Cortex of kidney (tissue), 1 donor: ENCODE measurements at places on chromosomes 2 and 18.

GRCh38 chr2:134764164-134764563 lies 45.4 kb upstream of the TMEM163 start:
- DNase-seq: no peak

DNA sequence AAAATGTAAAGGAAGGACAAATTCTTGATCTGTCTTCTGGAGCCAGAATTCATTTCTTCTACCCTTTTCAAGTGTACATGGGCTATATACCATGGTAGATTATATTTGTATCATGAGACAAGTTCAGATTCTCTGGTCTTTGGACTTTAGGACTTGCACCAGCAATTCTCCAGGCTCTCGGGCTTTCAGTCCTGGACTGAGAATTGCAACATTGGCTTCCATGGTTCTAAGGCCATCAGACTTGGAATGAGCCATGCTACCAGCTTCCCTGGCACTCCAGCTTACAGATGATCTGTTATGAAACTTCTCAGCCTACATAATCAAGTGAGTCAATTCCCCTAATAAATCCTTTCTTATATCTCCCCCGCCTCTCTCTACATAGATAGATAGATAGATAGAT lies 33.3 kb downstream of the SRD5A2 start:
- DNase-seq: no peak

DNA sequence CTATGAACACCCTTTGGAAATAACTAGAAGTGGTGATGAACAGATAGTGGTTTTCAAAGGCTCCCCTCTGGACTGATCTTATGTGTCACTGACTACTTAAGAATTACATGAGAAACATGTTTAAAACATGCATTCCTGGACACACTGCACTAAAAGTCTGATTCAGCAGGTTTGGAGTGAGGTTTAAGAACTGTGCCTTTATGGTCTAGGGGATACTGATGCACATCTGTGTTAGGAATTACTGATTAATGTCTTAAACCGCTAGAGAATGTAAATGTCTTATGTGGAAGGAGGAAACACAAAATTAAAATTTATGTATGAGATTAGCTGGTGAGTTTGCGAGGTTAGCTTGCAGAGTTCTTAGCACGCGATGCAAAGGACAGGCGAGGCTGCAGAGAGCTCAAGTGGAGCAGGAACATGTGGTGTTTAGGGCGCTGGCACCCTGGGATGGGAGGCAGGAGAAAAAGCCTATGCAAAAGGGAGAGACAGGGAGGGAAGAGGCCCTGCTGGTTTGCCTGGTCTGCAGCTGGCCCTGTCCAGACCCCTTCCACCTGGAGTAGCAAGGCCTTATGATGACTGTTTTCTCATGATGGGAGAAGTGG lies 11.7 kb downstream of the SH3YL1 start:
- DNase-seq: no peak

DNA sequence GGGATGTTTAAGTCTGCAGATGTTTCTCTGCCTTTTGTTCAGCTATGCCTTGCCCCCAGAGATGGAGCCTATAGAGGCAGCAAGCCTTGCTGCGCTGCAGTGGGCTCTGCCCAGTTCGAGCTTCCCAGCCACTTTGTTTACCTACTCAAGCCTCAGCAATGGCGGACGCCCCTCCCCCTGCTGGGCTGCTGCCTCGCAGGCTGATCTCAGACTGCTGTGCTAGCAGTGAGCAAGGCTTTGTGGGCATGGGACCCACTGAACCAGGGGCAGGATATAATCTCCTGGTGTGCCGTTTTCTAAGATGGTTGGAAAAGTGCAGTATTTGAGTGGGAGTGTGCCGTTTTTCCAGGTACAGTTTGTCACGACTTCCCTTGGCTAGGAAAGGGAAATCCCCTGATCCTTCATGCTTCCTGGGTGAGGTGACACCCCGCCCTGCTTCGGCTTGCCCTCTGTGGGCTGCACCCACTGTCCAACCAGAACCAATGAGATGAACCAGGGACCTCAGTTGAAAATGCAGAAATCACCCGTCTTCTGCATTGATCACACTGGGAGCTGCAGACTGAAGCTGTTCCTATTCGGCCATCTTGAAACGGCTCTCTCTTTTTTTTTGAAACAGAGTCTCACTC lies 27.6 kb upstream of the ADAM23 start:
- no peak for DNase-seq

DNA sequence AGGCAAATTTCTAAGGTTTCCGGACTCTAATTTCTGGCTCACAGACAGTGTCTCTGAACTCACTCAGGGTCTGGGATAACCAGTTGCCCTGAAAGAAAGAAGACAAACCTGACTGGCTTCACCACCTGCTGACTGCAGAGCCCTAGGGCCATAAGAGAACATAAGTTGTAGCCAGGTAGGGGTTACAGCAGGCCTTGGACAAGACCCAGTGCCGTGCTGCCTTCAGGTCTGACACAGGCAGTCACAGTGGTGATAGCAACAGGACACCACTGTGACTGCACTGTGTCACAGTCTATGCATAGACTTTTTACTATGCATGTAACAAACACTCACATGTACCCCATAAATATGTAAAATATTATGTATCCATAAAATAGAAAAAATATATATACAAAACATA lies 508.5 kb downstream of the PID1 start:
- no peak for DNase-seq

DNA sequence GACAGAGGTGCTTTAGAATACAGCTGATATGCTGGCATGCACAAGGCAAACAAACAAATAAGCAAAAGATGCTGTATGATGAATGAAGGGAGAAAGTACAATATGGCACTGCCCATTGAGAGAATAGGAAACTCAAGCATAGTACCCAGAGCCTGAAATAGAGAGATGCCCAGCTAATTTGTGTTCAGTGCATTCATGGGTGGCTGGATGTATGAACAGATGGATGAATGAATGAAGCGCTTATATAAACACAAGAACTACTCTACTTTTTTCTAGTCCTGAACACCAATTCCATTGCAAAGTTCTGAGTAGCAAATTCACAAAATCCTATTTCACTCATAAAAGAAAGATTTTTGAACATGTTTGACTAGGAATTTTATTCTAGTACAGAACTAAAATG lies 756.3 kb downstream of the SATB2 start:
- DNase-seq: no peak

GRCh38 chr2:107607054-107607453 lies 219.6 kb upstream of the RGPD4 start:
- DNase-seq: no peak

DNA sequence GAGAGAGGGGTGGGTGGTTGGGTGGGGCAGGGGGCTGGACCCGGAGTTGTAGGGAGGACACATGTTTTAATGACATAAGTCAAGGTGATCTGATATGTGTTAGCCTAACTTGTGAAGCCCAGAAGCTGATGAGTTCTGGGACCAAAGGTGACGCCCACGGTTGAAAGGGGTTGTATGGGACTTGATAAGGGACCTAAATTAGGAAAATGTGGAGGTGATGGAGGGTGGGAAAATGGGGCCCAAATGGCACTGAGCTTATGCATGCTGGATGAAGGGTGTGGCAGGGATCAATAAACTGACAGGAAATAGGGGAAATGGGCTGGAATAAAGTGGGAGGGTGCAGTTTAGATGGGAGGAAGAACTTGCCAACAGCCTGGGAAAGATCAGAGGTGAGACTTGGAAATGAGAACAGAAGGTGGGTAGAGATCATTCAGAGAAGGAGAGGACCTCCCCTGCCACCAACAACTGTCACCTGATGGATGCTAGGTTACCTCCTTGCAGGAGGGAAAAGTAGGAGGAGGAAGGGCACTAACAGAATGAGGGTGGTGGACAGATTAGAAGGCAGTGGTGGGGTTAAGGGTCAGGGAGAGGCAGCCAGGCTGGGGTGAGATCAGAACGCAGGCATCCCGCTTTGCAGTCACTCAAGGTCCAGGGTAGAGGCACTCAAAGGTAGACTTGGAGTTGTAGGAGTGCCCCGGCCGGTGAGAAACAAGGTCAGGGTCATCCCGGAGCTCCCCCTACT lies 15.3 kb downstream of the WNT10A start:
- DNase-seq: no peak

DNA sequence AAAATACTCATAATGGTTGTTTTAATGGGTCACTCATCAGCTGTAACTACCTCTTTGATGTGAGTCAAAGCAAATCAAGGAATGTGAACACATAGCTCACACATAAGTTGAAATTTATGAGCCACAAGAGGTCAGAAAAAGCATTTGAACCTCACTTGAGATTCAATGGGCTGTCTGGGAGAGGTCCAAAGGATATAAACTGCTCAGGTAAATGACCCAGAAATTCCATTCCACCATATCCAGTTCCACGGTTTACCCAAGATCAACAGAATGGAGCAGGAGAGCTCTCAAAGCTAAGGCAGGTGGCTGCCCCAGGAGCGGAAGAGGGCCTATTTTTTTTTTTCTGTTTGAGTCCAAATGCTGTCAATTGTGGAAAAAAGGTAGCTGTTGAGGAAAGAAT lies 464.1 kb downstream of the TNS1 start:
- no peak for DNase-seq

DNA sequence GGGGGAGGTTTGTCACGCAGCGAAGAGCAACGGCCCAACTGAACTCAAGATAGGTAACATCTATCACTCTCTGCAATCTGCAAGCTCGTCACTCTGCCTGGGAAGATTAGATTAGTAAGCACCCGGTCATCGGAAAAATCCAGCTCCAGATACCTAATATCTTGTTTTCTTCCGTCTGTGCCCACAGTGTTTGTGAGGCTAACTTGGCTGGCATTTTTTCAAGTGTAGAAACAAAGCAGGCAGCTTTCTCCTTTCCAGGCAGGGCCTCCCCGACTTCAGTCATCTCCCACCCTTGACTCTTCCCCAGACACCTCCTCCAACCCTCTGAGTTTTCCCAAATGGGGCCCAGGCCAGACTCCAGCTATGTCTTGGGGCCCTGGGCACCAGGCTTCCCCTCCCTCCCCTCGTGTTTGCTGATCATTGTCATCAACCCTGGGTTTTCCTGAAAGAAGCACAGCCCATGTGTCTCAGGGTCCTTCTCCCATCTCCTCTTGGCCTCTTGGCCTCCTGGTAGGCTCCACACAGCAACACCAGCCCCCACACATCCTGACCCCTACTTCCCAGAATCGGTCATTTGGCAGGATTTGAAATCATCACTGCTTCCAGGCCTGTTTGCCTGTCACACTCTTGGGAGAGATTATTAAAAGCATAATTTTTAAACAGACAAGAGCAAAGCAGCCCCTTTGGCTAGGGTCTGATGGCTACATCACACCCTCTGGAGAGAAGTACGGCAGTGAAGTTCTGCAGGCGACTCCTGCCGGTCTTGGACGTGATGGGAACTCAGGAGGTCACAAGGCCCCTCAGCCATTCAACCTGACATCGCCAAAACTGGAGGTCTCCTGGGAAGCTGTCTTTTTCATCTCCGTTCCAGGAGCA lies 144.9 kb upstream of the ID2 start:
- DNase-seq: no peak

- no peak for DNase-seq
These were observed 1.7 kb downstream of the HOXD8 start for GRCh38 chr2:176130957-176131847.

- DNase-seq: no peak
These were observed 515.2 kb downstream of the ZEB2 start for GRCh38 chr2:144004742-144005141.

DNA sequence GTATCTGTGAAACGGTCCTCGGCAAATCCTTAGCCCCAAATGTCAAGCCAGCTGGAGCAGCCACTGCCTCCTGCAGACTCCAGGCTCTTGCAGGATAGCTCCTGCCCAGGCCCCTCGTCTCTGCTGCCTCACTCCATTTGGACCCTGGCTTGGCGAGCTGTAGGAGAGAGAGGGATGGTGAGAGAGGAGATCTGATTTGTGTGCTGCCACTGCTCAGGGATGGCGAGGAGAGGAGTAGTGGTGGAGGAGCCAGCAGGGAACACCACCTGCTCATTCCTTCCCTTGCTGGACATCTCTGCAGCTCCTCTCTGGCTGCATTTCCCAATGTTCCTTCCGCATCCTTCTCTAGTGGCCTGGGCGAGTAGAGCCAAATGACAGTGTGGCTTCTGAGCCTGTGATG lies 109.1 kb upstream of the NCK2 start:
- no peak for DNase-seq

GRCh38 chr2:72887740-72888437 lies 681 bp downstream of the SPR start:
- DNase-seq: no peak

- DNase-seq: no peak
These were observed 185.6 kb upstream of the HNRNPA3 start for GRCh38 chr2:177026956-177027355.

DNA sequence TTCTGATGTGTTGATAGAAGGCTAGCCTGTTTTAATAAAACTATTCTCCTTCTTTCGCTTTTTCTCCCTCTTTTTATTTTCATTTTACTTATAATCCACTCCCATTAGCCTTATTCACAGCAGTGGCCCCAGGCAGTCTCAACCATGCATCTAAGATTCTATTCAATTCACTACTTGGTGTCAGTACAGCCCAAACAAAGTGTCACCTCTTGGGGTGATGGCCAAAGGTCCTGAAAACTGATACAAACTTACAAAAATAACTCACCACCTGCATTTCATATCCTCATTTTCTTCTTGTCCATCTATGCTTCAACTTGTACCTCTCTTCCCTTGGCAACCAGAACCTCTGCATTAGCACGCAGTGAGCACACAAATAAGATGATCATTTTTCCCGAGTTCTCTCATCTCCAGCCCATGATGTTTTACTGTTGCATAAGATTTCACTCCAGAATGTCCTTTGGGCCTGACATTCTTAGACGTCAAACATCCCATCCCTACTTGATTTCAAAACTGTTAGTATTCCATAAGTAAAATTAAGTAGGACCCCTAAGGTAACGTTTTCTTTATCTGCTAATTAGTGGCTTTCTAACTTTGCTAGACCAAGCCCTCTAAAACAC lies 559.3 kb upstream of the TNP1 start:
- DNase-seq: no peak

GRCh38 chr2:112625474-112626114 lies 20.1 kb upstream of the SLC20A1 start:
- DNase-seq: no peak

GRCh38 chr18:69658103-69658502 lies 257.4 kb downstream of the DOK6 start:
- no peak for DNase-seq

GRCh38 chr2:236657801-236658200 lies 88.2 kb downstream of the ACKR3 start:
- no peak for DNase-seq

DNA sequence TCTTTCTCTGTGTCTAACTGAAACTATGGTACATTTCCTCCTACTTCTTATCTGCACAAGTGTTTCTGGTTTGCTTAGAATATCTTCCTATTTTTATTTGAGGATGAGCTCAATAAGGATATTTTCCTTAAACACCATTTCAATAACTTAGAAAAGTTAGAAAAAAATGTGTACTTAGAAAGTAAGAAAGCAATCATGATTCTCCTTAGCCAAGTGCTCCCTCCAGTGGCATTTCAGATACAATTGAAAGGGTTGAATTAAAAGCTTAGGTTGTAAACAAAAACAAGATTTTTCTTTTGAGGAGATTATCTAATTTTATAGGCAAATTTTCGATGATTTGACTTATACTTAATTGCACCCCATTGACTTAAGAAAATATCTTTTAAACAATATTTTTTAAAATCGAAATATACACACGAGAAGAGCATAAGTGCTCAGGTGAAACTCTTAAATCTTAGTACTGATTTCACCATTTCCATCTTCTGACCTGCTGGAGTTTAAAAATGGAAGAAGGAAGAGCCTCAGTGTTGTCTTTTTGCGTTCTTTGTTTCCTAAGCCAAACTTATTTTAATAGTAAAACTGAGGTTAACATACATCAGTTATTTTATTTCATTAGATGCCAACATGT lies 26.9 kb downstream of the C18orf63 start:
- no peak for DNase-seq

GRCh38 chr2:105865222-105865913 lies 120.7 kb downstream of the NCK2 start:
- DNase-seq: no peak
